CD4-positive, alpha-beta T cell treated with Interferon alpha-2 for 1 hour (primary cell): ENCODE measurements at places on chromosomes 3 and 15.

GRCh38 chr3:129040039-129040336, 20.6 kb upstream of the GP9 start:
- DNase-seq: no peak

DNA sequence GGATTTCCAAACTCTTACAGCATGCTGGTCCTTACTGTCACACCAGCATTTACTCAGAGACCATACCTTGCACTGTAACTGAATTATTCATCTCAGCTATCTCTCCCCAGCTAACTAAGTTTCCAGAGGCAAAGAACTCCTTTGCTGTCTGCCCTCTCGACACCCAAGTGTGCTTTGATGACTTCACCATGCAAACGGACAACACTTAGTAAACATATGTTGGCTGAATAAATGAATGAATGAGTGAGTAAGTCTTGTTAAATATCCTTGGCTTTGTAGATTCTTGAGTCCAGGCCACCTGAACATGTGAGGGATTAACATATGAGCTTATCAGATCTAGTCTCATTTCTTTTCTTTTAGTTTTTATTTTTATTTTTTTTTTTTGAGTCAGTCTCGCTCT, 138.2 kb downstream of the PLD1 start:
- no peak for DNase-seq

DNA sequence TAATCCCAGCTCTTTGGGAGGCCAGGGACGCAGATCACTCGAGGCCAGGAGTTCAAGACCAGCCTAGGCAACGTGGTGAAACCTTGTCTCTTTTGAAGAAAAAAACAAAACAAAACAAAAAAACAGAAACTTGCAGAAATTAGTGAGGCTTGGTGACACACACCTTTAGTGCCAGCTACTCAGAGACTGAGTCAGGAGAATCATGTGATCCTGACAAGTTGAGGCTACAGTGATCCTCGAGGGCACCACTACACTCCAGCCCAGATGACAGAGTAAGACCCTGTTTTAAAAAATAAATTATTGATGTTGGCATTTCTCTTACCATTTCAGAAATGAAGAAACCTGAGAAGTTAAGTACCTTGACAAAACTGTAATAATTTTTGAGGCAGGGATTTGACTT, 44.6 kb upstream of the CCNB2 start:
- DNase-seq: no peak

DNA sequence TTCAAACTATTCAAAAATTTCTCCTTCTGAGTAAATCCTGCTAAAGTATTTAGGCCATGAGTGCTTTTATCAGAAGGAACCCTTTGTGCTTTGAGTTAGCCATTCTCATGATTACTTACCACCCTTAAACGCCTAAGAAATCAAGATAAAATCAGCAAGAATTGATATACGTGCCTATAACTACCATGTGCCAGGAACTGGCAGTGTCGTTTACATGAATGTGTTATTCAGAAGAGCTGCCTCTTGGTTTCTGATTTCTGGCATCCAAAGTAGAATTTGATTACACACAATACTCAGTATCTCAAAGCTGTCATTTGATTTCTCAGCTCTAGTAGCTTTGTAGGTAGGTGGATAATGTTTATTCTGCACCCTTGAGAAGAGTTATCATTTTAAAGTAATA, 351.3 kb upstream of the CCDC54 start:
- no peak for DNase-seq

GRCh38 chr3:58640700-58641372, 25.7 kb downstream of the FAM3D start:
- peak; percentile 46 for DNase-seq

DNA sequence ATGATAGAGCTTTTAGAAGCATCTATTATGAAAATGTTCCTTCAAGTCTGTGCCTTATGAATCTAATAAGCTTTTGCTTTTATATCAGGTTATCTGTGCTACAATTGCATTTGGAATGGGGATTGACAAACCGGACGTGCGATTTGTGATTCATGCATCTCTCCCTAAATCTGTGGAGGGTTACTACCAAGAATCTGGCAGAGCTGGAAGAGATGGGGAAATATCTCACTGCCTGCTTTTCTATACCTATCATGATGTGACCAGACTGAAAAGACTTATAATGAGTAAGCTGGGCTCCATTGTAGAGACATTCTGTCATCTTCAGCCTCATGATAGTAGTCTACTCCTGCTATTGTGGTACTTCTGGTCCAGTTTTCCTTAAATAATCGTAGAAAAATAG, 73.4 kb downstream of the BLM start:
- DNase-seq: no peak

- DNase-seq: no peak
Observed at GRCh38 chr3:1456781-1457311, 364.0 kb downstream of the CNTN6 start.

DNA sequence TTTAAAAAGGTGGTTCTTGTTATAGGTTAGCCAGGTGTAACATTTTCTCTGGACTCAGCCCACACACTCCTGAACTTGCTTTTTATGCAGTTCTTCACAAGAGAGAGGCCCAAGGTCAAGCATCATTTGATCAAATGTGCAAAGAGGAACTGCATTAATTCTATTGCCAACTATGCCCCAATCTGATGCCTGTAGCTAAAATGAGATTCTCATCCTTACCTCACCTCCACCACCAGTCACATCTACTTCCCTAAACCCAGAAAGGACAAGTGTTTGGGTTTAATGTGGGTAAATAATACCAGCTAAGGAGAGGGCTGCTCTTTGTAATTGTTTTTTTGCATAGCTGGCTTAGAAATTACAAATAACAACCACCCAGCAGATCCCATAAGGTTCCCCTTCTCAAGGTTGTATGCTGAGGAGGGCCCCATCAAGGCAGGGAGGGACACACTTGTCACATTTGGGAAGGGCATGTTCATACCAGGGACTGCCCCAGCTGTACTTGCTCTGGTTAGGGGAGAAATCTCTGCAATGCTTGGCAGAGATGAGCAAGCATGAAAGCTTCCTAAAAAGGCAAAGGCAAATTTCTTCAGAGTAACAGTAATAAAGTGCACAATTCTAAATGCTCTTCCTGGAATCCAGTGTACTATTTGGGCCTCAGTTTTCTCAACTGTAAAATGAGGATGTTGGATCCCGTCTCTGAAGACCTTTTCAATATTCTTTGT, 76.2 kb downstream of the TGFBR2 start:
- DNase-seq: no peak
